D721Med (cell line): ENCODE measurements at places on chromosomes 4 and X.

DNA sequence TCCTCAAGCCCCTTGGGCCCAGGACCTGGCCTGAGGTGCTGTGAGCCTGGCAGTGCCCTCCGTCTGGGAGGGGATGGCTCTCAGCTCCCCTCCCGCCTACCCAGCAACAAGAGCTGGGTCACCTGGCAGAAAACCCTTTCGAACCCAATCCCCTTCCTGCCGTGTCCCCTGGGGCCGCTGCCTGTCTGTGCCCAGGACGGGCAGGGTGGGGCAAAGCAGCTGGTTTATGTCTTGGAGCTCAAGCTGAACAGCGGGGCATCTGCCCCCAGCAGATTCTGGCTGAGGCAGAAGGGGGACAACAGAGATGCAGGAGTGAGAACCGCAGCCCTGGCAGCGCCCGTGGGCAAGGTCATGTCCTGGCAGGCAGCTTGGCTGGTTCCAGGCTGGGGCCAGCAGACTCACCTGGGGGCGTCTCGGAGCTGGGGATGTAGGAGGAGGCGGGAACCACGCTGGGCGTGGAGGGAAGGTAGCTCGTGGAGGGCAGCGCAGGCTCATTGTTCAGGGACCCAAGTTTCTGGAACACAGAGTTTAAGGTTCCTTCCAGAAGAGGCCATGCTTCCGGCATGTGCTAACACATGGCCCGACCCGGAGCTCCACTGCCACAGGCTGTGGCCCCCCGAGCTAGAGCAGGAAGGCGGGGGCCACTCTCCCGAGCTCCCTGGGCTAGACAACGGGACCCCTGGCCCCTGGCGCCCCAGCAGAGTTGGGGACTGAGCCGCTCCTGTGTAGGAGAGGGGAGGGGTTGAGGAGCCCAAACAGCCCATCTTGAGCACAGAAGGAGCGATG is 24.2 kb downstream of the NELFA start:
- no peak for DNase-seq

GRCh38 chr4:148441624-148441985 is 609 bp downstream of the NR3C2 start:
- no peak for DNase-seq

GRCh38 chrX:32448320-32448719 is 763.0 kb downstream of the DMD start:
- DNase-seq: no peak

DNA sequence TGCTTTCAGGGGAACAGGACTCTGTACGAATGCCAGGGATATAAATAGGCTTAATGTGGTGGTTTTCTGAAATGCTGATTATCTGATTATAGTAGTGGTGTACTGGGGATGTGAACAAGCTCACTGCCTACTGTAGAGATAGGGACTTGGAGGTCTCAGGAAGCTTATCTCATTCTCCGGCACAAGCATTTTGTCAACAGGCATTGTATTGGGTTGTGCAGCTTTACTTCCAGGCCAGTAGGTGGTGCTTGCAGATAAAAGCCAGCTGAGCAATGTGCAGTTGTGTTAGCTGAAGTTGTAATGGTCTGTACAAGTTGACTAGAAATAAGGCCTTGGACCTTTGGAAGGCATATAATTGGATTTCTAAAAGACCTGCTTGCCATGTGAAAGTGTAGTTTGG is 49.5 kb upstream of the TMLHE start:
- DNase-seq: no peak

GRCh38 chr4:14669371-14669770 is 332.9 kb upstream of the CPEB2 start:
- DNase-seq: no peak
